ENCODE measurements at places on chromosomes 4 and X.

DNA sequence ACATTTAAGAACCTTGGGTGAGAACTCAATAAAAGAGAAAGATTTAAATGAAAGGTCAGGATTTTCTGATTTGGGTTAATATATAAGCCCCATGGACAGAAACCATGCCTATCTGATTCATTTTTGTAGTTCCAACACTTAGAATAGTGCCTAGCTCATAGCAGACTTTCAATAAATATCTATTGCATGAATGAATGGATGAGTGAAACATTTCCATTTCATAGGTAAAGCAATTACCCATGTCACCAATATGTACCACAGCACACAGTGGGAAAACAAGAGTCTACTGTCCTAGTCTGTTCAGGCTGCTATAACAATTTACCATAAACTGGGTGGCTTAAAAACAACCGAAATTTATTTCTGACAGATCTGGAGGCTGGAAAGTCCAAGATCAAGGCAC is 63.9 kb upstream of the PTPN13 start:
- no peaks in the 10 kb centered on the region for H3K27me3 ChIP-seq
- H3K27ac ChIP-seq = no peak overlapping the region
- peaks cover 4% of the 10 kb centered on the region for H3K4me1 ChIP-seq
- H3K36me3 ChIP-seq = no peaks in the 10 kb centered on the region
- no peak for DNase-seq

DNA sequence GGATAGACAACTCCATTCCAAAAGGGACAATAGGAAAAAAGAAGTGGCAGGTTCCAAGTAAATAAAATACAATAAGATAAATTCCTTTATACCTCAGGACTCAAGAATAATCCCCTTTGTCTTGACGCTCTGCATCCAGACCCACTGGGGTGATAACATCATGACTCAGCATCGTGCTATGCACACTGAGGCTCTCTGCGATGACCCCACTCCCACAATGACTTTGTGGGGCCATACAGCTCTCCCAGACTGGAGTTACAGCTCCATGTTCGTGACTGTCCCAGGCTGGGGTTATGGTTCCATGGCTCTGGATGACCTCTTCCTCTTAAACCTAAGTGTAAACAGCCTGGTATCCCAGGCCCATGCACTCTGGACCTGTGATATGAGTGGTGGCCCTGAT is 254.5 kb upstream of the ADGRL3 start:
- no peak for DNase-seq
- H3K4me3 ChIP-seq = no peak overlapping the region
- H3K27me3 ChIP-seq = no peaks in the 10 kb centered on the region
- H3K36me3 ChIP-seq = no peaks in the 10 kb centered on the region

- H3K36me3 ChIP-seq = no peaks in the 10 kb centered on the region
- no peak overlapping the region for H3K4me3 ChIP-seq
- no peaks in the 10 kb centered on the region for H3K4me1 ChIP-seq
These were observed 19.6 kb upstream of the CXCL5 start for GRCh38 chr4:74018116-74018515.

DNA sequence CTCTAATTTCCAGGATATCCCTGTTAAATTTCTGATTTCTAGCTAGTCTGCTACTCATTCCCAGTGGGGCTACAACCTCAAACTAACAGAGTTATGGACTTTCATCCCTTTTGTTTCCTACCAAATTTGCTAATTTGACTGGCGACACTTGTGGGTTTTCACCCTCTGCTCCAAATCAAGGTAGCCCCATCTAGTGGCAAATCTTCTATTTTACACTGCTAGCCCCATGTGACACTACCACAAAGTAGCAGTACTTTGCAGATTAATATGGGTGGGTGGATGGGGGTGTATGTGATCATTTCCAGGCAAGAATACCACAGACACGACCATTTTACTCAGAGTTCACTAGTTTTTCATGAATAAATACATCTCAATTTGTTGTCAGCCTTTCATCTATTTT is 150.3 kb downstream of the MSL3 start:
- no peak overlapping the region for H3K4me3 ChIP-seq
- H3K27ac ChIP-seq = no peak overlapping the region

DNA sequence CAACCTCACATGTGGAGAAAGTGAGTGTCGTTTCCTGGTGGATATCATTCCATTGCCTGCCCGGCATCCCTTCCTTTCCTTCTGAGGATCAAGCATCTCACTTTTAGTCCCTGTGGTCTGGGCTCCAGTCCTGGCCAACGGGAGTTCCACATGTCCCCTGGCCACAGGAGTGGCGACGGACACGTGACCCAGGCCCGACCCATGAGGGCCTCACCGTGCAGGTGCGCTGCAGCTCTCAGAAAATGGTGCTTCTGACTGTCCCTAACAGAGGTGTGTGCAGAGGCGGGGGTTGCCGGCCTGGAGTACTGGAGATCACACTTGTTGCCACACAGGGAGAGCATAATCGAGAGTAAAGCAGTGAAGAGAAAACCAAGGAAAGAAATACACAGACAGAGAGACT is 476.9 kb upstream of the FRG1 start:
- no peaks in the 10 kb centered on the region for H3K36me3 ChIP-seq
- H3K4me1 ChIP-seq = no peaks in the 10 kb centered on the region
- no peaks in the 10 kb centered on the region for H3K27me3 ChIP-seq
- no peak overlapping the region for H3K27ac ChIP-seq
- DNase-seq = no peak

- no peaks in the 10 kb centered on the region for H3K27me3 ChIP-seq
- DNase-seq = no peak
- H3K4me1 ChIP-seq = peaks cover 18% of the 10 kb centered on the region
- H3K36me3 ChIP-seq = no peaks in the 10 kb centered on the region
- no peak overlapping the region for H3K4me3 ChIP-seq
These were observed 328.6 kb downstream of the ARHGAP10 start for GRCh38 chr4:148060264-148061140.

DNA sequence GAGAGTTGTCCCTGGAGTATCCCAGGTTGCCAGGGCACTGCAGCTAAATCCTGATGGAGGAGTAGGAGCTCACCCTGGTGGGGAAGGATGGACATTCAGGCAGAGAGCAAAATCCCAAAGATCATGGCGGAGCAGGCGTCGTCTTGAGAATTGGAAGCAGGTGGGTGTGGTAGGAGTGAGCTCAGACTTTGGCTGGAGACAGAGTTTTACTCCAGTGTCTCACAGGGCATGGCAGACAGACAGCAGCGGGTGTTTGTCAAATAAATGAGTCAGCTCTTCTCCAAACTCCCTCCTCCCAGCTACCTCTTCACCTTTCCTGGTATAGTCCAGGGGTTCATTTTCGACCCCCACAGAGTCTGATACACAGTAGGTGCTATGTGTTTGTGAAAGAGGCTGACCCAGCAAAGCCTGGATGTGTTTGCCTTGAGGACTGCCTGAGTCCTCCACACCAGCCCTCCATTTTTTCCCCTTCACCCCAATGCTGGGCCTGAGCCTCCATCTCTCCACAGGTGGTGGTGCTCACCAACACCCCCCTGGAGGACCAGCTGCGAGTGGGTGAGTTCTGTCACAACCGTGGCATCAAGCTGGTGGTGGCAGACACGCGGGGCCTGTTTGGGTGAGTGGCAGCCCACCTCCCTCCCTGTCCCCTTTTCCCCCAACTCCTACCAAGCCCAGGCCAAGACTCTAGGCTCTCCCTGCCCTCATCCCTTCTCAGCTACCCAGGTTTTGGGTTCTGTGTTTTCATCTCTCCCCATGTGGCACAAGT is 6.9 kb downstream of the UBA1 start:
- H3K36me3 ChIP-seq = peaks cover 97% of the 10 kb centered on the region
- no peak for DNase-seq
- H3K4me1 ChIP-seq = peaks cover 9% of the 10 kb centered on the region
- H3K4me3 ChIP-seq = no peak overlapping the region
- H3K27ac ChIP-seq = no peak overlapping the region
- H3K27me3 ChIP-seq = no peaks in the 10 kb centered on the region

DNA sequence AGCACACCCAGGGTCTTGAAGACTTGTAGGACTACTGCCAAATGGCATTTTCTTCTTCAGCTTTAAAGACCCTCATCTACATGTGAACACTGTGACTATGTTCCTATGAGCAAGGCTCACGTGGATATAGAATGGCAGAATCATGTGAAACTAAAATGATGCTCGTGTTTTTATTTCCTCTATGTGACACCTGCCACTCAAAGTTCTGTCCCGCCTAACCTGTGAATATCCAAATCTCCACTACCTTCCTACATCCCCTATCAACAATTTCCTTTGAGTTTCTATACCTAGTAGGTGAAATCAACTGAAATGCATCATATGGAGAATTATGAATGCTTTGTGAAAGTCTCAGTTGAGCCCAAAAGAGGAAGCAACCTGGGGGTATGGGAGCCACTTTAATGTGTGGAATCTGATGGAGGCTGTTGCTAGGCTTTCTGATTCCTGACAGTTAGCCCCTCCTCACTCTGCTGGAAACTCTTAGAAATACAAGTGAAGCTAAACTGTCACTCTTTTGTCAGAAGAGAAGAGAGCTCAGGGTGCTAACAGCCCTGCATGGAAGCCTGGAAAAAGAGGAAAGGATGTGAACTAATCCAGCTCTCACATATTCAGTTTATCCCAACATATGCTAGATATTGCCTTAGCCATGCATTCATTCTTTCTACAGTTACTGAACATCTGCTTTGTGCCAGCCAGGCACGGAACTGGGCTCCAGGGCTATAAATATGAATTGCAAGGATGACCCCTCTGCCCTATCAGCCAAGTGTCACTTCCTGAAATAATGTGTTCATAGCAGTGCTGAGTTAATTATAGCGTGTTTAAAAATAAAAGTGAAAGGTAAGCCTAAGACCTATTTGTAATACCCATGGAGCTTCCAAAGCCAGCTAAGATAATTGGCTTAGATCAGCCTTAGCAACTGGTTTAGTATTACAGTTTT is 11.0 kb downstream of the LHFPL1 start:
- H3K36me3 ChIP-seq = no peaks in the 10 kb centered on the region
- H3K27me3 ChIP-seq = no peaks in the 10 kb centered on the region
- no peaks in the 10 kb centered on the region for H3K4me1 ChIP-seq
- H3K27ac ChIP-seq = no peak overlapping the region
- no peak overlapping the region for H3K4me3 ChIP-seq
- no peak for DNase-seq

DNA sequence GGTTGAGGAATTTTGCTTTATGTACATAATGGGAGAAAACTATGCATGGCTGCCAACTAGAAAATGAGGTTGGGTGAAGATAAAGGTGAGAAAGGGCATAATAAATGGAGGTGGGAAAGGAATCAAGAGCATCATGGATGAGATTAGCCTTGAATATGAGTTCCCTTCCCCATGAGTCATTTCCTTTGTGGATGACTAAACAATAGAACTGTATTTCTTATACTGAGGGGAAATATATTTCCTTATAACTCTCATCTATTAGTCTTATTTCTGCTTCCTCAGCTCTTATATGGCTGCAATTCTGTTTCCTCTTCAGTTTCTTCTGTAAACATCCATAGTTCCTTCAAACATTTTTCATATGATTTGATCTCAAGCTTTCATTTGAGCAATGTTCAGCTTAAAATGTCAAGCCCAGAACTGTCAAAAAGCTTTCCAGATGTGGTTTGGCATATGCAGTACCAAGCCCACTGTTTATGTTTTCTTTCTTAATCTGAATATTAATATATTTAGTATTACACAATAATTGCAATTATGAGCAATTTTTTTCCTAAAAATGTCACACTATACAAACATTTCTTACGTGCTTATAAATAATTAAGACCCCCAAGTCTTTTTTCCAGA is 100.7 kb upstream of the GRPR start:
- peaks cover 27% of the 10 kb centered on the region for H3K4me1 ChIP-seq
- H3K27ac ChIP-seq = no peak overlapping the region
- no peaks in the 10 kb centered on the region for H3K36me3 ChIP-seq
- peak; percentile 54 for DNase-seq
- H3K4me3 ChIP-seq = no peak overlapping the region
- no peaks in the 10 kb centered on the region for H3K27me3 ChIP-seq

DNA sequence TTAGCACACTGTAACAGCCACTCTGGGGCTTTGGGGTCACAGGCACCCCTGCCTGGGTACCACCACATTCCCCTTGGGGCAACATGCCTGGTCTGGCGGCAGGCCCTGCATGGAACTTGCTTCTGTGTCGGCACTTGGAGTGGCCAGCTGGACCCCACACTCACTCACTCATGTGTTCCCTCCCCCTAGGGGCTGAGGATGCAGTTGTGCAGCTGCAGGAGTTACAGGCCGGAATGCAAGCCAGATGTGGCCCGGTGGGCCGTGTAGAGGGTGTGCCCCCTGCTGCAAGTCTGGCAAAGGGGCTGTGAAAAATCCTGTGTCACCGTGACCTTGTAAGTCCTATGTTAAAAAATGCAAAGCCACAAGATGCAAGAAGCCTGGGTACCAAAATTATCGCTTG is 34.2 kb downstream of the ATXN3L start:
- H3K4me1 ChIP-seq = no peaks in the 10 kb centered on the region
- no peak overlapping the region for H3K27ac ChIP-seq
- no peak for DNase-seq
- no peak overlapping the region for H3K4me3 ChIP-seq

- H3K4me1 ChIP-seq = peaks cover 9% of the 10 kb centered on the region
- H3K27ac ChIP-seq = no peak overlapping the region
- DNase-seq = no peak
- H3K36me3 ChIP-seq = no peaks in the 10 kb centered on the region
- no peak overlapping the region for H3K4me3 ChIP-seq
These were observed 189.3 kb upstream of the GPRIN3 start for GRCh38 chr4:89496851-89497250.

GRCh38 chrX:103585411-103586313 is at the start of gene TCEAL4:
TCEAL4 (plus strand) TSS chrX:103585515; CDS start chrX:103586676, 1,161 bp downstream.
- H3K4me3 ChIP-seq = peak within 1 kb of the TSS; percentile 62
- peak within 1 kb of the TSS; percentile 47 for H3K27ac ChIP-seq
- no peaks in the 10 kb centered on the region for H3K4me1 ChIP-seq
- peaks cover 5% of the 10 kb centered on the region for H3K27me3 ChIP-seq
- H3K36me3 ChIP-seq = no peaks in the 10 kb centered on the region

GRCh38 chrX:141320801-141321200 is 78.5 kb upstream of the SPANXC start:
- H3K4me1 ChIP-seq = no peaks in the 10 kb centered on the region
- DNase-seq = no peak
- H3K27ac ChIP-seq = no peak overlapping the region
- no peak overlapping the region for H3K4me3 ChIP-seq

DNA sequence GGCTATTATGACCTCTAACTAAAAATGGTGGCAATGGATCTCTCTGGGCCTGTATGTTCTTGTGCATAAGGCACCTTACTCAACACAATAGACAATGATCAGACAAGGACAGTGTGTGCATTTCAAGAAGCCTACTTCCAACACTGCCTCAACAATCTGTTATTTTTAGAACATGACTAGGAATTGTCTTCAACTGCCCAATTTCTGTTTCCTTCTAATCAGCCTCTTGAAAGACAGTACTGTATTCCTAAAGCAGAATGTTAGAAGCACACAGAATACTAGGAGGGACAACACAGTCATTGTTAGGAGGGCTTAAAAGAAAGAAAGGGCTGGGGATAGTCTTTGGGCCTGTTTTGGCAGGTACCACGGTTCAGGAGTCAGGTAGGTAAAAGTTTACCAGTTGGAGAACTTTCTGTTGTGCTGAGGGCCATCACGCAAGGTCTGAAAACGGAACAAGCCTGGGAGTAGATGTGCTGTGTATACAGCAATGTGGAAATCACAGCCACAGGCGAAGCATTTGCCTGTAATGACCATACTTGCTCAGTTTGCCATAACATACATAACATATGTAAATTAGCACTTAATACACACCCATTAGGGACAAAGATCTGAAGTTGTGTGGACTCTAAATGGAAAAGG is 100.8 kb upstream of the ATXN3L start:
- H3K27ac ChIP-seq = no peak overlapping the region
- no peaks in the 10 kb centered on the region for H3K27me3 ChIP-seq
- DNase-seq = no peak
- H3K4me3 ChIP-seq = no peak overlapping the region
- no peaks in the 10 kb centered on the region for H3K36me3 ChIP-seq
